ENCODE measurements at places on chromosomes 6 and 20.

- no peaks in the 10 kb centered on the region for H3K27me3 ChIP-seq
- H3K36me3 ChIP-seq = no peaks in the 10 kb centered on the region
- H3K27ac ChIP-seq = no peak overlapping the region
- H3K4me3 ChIP-seq = no peak overlapping the region
- DNase-seq = no peak
- H3K4me1 ChIP-seq = no peaks in the 10 kb centered on the region
Observed at GRCh38 chr6:104252276-104252675, 607.4 kb downstream of the HACE1 start.

GRCh38 chr6:85473748-85474147, 23.9 kb downstream of the NT5E start:
- DNase-seq = no peak
- H3K36me3 ChIP-seq = peaks cover 12% of the 10 kb centered on the region
- peaks cover 8% of the 10 kb centered on the region for H3K4me1 ChIP-seq
- no peak overlapping the region for H3K27ac ChIP-seq
- H3K4me3 ChIP-seq = no peak overlapping the region

DNA sequence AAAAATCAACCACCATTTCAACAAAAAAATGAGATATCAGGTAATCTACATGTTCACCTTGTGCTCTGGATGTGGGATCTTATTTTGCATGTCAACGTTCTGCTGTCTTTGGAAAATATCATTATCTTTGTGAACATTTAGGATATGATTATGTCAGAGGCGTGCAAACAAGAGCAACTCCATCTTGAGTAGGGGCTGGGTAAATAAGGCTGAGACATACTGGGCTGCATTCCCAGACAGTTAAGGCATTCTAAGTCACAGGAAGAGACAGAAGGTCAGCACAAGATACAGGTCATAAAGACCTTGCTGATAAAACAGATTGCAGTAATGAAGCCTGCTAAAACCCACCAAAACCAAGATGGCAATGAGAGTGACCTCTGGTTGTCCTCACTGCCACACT, 28.8 kb upstream of the ZBTB24 start:
- no peak overlapping the region for H3K27ac ChIP-seq
- H3K36me3 ChIP-seq = peaks cover 7% of the 10 kb centered on the region
- no peak overlapping the region for H3K4me3 ChIP-seq
- peaks cover 44% of the 10 kb centered on the region for H3K4me1 ChIP-seq
- H3K27me3 ChIP-seq = no peaks in the 10 kb centered on the region

GRCh38 chr6:90184334-90185298, 112.0 kb downstream of the BACH2 start:
- H3K4me1 ChIP-seq = peaks cover 65% of the 10 kb centered on the region
- H3K27me3 ChIP-seq = no peaks in the 10 kb centered on the region

- H3K27ac ChIP-seq = no peak overlapping the region
- H3K36me3 ChIP-seq = peaks cover 15% of the 10 kb centered on the region
- H3K27me3 ChIP-seq = no peaks in the 10 kb centered on the region
- H3K4me3 ChIP-seq = no peak overlapping the region
- no peak for DNase-seq
Observed at GRCh38 chr6:157157258-157157657, 166.1 kb downstream of the TMEM242 start.

DNA sequence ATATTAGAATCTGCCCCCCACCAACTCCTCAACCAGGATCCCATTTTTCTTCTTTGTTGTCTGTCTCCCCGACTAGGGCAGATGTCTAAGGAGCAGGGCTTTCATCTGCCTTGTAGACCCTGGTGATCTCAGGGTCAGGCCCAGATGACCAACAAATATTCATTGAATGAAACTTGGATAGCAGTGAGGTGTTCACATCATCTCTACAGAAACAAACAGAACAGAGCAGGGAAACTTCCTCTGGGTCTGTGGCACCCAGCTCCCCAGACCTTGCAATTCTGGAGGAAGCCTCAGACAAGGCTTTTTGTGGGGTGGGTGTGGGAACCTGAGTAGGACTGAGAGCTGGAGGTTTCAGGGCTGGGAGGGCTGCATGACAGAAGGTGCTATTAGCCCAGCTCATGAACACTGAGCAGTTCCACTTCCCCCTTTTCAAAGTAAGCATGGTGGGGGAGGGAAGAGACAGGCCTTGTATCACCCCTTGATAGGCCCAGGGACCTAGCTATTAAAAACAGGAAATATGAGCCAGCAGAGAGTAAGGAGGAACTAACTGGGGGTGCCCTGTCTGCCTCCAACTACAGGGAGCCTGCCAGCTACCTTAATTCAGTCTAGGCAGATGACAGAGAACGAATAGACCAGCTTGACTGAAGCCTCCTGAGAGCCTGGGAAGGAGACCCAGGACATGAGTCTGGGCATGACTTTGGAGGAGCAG, 37.3 kb upstream of the TOP1 start:
- DNase-seq = no peak
- H3K27ac ChIP-seq = peak overlapping the region; percentile 80
- H3K27me3 ChIP-seq = no peaks in the 10 kb centered on the region
- peaks cover 36% of the 10 kb centered on the region for H3K4me1 ChIP-seq
- H3K36me3 ChIP-seq = no peaks in the 10 kb centered on the region
- peak overlapping the region; percentile 47 for H3K4me3 ChIP-seq

GRCh38 chr20:37669773-37670236, 24.0 kb upstream of the CTNNBL1 start:
- no peak for DNase-seq
- no peak overlapping the region for H3K4me3 ChIP-seq
- peaks cover 8% of the 10 kb centered on the region for H3K27me3 ChIP-seq
- H3K4me1 ChIP-seq = peaks cover 4% of the 10 kb centered on the region
- H3K36me3 ChIP-seq = no peaks in the 10 kb centered on the region

DNA sequence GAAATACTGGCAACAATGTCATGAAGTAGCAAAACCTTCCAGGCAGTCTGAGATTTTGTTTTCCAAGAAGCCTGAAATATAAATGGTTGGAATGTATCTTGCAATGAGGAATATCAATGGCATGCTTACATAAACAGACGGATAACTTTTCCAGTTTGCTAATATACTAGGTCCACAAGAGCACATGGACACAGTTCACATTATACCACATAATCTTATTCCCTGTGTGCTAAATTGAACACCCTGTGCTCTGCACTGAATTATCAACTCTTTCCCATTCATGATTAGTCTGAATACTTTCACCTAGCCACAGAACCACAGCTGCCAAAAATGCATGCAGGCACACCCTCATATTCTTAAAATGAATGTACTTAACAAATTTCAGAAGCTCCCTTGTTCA, 274.3 kb downstream of the COL12A1 start:
- H3K4me1 ChIP-seq = no peaks in the 10 kb centered on the region
- H3K4me3 ChIP-seq = no peak overlapping the region
- H3K27ac ChIP-seq = no peak overlapping the region
- DNase-seq = no peak
- H3K36me3 ChIP-seq = no peaks in the 10 kb centered on the region

GRCh38 chr6:137820425-137820824, 46.6 kb upstream of the TNFAIP3 start:
- H3K27me3 ChIP-seq = no peaks in the 10 kb centered on the region
- H3K27ac ChIP-seq = peak overlapping the region; percentile 81
- no peak overlapping the region for H3K4me3 ChIP-seq
- no peak for DNase-seq
- H3K36me3 ChIP-seq = peaks cover 3% of the 10 kb centered on the region

DNA sequence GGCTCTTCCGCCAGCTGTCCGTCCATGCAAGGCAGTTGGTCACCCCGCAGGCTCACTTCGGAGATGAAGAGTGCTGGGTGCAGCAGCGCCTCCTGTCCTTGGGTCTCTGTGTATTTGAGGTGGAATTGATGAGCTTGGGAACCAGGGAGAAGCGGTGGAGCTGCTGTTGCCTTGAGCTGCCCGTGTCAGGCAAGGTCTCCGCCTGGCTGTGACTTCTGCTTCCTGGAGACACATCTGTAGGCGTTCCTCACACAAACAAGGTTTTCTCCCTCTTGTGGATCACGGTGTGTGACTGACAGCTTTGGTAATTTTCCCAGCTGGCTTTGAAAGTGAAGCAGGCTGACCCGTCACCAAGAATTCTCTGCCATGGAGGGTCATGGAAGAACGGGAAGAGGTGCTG, 2.5 kb upstream of the SLC17A9 start:
- H3K36me3 ChIP-seq = peaks cover 50% of the 10 kb centered on the region
- no peak overlapping the region for H3K4me3 ChIP-seq
- no peak for DNase-seq
- peak overlapping the region; percentile 34 for H3K27ac ChIP-seq
- no peaks in the 10 kb centered on the region for H3K27me3 ChIP-seq

DNA sequence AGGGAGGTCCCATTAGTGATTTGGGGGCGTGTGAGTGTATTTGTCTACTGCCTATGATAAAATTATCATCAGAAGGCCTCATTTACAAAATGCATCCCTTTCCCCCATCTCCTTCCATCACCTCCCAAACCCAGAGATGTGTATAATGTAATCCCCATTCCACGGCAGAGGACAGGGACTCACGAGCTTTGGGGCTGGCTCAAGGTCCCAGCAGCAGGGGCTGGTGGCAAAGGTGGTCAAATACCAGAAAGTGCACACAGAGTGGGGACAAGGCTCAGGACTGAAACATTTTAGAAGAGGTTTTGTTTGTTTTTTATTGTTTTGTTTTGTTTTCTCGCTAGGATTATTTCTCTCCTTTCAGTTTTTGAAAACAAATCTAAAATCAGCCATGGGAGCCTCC, 68.5 kb upstream of the TOP1 start:
- no peaks in the 10 kb centered on the region for H3K27me3 ChIP-seq
- no peak overlapping the region for H3K4me3 ChIP-seq
- no peak for DNase-seq
- H3K36me3 ChIP-seq = no peaks in the 10 kb centered on the region

- H3K27ac ChIP-seq = no peak overlapping the region
- no peaks in the 10 kb centered on the region for H3K27me3 ChIP-seq
- H3K36me3 ChIP-seq = no peaks in the 10 kb centered on the region
- H3K4me3 ChIP-seq = no peak overlapping the region
- DNase-seq = no peak
Observed at GRCh38 chr20:19880256-19881079, 122.4 kb downstream of the RIN2 start.

DNA sequence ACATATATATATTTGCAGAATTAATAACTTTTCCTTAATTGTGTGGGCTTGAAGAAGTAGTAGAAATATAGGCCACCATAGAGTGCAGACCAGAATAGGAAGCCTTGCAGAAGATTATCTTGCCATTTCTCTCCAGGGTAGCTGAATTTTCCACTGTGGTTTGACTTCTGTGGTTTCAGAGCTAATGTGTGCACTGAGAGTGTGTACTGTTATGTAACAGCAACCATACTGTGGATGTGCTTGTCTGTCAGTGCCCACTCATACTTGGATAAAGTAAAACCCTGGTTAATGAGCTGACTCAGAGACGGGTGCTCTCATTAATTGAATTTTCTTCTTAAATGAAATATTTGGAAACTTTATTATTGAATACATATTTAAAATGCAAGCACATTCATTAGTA, 57.2 kb downstream of the CEP43 start:
- no peak overlapping the region for H3K4me3 ChIP-seq
- H3K4me1 ChIP-seq = peaks cover 3% of the 10 kb centered on the region
- no peak overlapping the region for H3K27ac ChIP-seq
- H3K36me3 ChIP-seq = no peaks in the 10 kb centered on the region
- peaks cover 35% of the 10 kb centered on the region for H3K27me3 ChIP-seq

GRCh38 chr6:20632696-20633095, 98.4 kb downstream of the CDKAL1 start:
- H3K4me3 ChIP-seq = no peak overlapping the region
- H3K4me1 ChIP-seq = peaks cover 15% of the 10 kb centered on the region
- no peak overlapping the region for H3K27ac ChIP-seq
- no peak for DNase-seq

GRCh38 chr20:62500237-62500864, 24.6 kb upstream of the GATA5 start:
- H3K4me1 ChIP-seq = peaks cover 18% of the 10 kb centered on the region
- no peaks in the 10 kb centered on the region for H3K36me3 ChIP-seq
- H3K4me3 ChIP-seq = no peak overlapping the region
- DNase-seq = peak; percentile 69
- H3K27me3 ChIP-seq = no peaks in the 10 kb centered on the region

- peaks cover 6% of the 10 kb centered on the region for H3K4me1 ChIP-seq
- peaks cover 6% of the 10 kb centered on the region for H3K27me3 ChIP-seq
- no peak for DNase-seq
- peaks cover 7% of the 10 kb centered on the region for H3K36me3 ChIP-seq
- no peak overlapping the region for H3K27ac ChIP-seq
Observed at GRCh38 chr6:136039185-136039584, 187.7 kb downstream of the PDE7B start.

- peak; percentile 10 for DNase-seq
- no peak overlapping the region for H3K4me3 ChIP-seq
- H3K27me3 ChIP-seq = peaks cover 13% of the 10 kb centered on the region
- no peaks in the 10 kb centered on the region for H3K36me3 ChIP-seq
- no peak overlapping the region for H3K27ac ChIP-seq
Observed at GRCh38 chr20:21615617-21616080, 89.8 kb upstream of the PAX1 start.

DNA sequence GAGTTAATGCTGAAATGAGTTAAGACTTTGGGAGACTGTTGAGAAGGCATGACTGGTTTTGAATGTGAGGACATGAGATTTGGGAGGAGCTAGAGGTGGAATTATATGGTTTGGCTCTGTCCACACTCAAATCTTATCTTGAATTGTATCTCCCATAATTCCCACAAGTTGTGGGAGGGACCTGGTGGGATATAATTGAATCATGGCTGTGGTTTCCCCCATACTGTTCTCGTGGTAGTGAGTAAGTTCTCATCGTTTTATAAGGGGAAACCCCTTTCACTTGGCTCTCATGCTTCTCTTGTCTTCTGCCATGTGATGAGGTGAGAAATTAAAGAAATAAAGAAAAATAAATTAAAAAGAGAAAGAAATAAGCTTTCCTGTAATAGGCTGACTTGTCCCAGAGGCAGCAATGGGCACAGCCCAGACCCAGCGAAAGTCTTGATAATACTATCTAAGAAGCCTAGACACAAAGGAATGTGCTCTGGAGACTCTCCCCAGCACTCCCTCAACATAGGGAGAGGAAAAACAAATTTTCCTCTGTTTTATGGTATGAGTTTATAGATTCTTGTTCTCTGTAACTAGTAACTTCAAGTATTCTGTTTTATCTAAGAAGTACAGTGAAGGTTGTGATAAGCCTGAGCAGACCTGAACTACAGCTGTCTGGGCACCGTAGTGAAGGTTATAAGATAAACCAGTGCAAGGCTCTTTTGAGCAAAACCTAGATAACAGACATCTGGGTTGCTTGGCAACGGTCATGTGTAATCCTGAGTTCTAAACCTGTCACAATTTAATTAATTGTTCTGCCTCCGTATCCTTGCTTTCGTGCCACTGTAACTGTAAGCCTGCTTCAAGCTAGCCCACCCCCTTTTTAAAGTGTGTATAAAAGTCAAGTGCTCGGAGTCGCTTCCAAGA, 88.9 kb upstream of the ECI2 start:
- no peaks in the 10 kb centered on the region for H3K4me1 ChIP-seq
- H3K4me3 ChIP-seq = no peak overlapping the region
- peaks cover under 1% of the 10 kb centered on the region for H3K27me3 ChIP-seq
- no peak overlapping the region for H3K27ac ChIP-seq
- no peaks in the 10 kb centered on the region for H3K36me3 ChIP-seq

Measured in T-helper 2 cell treated with Interferon-gamma antibody and Interleukin-4, amounts not matched to agents 5 μg/mL and 100 μg/mL, for 36 hours (primary cell).